Right renal cortex interstitium (tissue), 3 donors: ENCODE measurements at places on chromosomes 16 and 17. TPM values are rescaled to one million over a fixed set of nuclear protein-coding genes. Genes with fewer than 3 reads are reported as not detected.

DNA sequence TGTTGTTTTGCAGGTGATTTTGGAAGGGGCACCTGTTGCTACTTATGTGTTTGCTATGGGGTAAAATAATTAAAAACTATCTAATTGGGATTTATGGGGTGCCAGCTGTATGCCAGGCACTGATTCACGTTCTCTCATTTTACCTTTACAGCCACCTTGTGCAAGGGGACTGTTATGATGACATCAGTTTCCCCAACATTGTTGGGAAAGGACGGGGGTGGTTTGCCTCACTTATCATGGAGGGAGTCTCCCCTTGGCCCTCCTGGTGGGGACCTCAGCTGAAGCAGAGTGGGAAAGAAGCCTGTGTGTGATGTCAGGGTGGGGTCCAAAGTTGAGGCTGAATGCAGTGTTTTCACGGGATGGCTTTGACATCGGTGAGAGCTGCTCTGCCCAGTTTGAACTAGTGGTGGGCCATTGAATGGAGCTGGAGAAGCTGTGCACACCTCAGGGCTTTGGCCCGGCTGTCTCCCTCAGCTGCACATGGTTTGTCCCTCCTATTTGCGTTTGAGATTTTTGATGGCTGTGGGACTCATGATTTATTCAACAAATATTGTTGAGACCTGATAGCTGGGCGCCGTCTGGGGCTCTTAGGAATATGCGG, 36.1 kb downstream of the CMIP start:
- no peak for DNase-seq

DNA sequence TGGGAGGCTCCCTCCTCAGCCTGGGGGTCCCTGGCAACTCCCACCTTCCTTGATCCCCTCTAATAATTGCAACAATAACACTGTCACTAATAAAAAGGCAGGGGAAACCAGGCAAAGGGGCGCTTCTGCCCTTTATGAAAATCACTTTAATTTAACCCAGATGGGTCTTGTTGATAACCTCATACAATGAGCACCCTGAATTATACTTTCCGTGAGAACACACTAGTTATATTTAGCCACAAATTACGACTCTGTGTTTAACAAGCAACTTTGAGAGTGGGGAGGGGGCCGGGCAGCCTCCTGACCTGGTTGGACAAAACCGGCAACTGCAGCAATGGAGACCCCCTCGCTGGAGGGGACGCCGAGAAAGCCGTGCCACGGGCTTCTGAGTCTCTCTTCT, 5.7 kb upstream of the BAHCC1 start:
- no peak for DNase-seq

- no peak for DNase-seq
Measured at GRCh38 chr16:1979271-1980029, 1.8 kb downstream of the NOXO1 start.

- DNase-seq: no peak
Measured at GRCh38 chr16:71737501-71737900, 13.0 kb upstream of the PHLPP2 start.

WFDC1 gene
- polyA plus RNA-seq: 3.5 TPM

TEX19 gene
- not detected for polyA plus RNA-seq

MT3 gene
- polyA plus RNA-seq: 1.1 TPM

AGRP gene
- not detected for polyA plus RNA-seq

OTOP2 gene
- polyA plus RNA-seq: not detected
